B cell (primary cell): ENCODE measurements at places on chromosomes 2 and 18. TPM values are rescaled to one million over a fixed set of nuclear protein-coding genes. Genes with fewer than 3 reads are reported as not detected.

The IL18RAP gene
- 0.22 and 0.33 TPM in 2 replicates for polyA plus RNA-seq

The SLC16A14 gene
- polyA plus RNA-seq: 0.18 and 0.26 TPM in 2 replicates

The IL1RL1 gene
- polyA plus RNA-seq: not detected in 2 replicates

The IL36B gene
- not detected in 2 replicates for polyA plus RNA-seq

The ATP8B1 gene
- polyA plus RNA-seq: not detected in 2 replicates

The KCNJ13 gene
- polyA plus RNA-seq: not detected in 2 replicates
